Activated CD4-positive, CD25-positive, alpha-beta regulatory T cell treated with anti-CD3 and anti-CD28 coated beads, Interleukin-2, amount 50 U/mL, for 16 hours (primary cell): ENCODE measurements at places on chromosomes 6 and 20.

- DNase-seq = peak; percentile 32
These were observed 58.9 kb upstream of the SERINC1 start for GRCh38 chr6:122530440-122531046.

DNA sequence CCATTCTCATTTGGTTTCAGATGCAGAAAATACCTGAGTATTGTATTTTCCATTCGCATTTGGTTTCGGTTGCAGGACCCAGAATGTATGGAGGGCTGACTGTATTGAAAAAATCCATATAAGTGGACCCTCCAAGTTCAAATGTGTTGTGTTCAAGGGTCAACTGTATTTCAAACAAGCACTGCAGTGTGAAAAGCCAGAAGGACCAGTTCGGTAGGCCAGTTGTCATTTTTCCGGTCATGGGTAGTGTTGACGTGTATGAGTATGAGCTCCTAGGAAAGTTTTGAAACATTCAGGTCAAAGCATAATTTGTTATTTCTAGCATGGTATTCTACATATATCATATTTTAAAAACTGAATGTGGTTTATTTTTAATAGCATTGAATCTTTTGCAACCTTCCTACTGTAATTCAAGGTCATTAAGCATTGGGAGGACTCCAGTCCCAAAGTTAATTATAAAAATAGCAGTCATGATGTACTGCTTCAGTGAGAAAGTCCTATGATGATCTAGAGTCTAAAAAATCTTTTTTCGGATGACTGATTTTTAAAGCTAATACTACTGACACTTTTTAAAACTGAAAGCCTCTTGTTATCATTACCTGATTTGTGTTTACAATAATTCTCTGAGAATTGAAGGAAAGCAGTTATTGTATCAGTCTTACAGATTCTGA, 18.9 kb downstream of the NHSL1 start:
- no peak for DNase-seq

GRCh38 chr20:47032933-47033578, 138.4 kb downstream of the EYA2 start:
- DNase-seq = no peak

GRCh38 chr20:227439-228105, 514 bp downstream of the DEFB129 start:
- no peak for DNase-seq

DNA sequence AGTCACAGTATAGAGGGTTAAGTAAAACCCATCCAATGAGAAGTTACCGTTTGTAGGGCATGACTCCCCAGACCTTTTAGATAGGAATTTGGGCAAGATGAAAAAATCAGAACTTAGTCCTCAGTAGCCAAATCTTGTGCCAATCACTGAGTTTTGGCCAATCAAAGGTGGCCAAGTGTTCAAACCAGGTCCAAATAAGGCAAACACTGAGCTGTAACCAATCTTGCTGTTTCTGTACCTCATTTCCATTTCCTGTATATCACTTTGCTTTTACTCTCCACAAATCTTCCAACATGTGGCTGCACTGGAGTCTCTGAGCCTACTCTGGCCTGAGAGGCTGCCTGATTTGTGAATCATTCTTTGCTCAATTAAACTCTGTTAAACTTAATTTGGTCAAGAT, 81.8 kb upstream of the GPR6 start:
- DNase-seq = no peak

- no peak for DNase-seq
These were observed 750.6 kb upstream of the ADGRB3 start for GRCh38 chr6:67884442-67884841.

DNA sequence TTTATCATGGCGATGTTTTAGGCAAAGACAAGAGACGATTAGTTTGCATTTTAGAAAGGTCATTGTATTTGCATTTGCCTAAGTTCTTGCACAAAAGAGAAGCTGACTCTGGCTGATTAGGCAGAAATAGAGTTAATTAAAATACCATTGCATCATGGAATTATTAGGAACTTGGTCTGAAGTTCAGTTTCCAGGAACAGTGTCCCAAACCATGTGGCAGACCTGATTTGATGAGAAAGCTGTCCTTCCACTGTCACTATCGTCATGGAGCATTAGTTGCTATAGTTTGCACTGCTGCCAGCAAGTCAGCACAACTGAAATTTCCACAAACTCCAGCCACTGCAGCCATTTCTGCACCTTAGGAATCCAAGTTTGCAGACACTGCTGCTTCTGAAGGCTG, 24.3 kb upstream of the MCUR1 start:
- DNase-seq = no peak

DNA sequence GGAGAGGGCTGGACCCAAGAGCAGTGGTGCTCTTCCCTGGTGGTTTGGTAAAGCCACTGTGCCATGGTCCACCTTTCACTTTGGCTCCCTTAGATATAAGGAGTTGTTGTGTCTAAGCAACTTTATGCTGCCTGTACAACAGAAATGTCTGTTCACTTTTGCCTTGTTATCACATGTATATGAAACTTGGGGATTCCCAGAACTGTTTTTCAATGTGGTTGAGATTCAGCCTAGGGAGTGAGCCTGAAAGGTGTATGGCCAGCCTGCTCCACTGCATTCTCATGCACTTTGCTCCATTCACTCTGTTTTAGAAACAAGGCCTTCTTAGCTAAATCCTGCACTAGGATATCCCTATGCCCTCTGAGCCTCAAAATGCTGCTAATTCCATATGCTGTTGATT, 234.5 kb upstream of the THEMIS start:
- DNase-seq = no peak

DNA sequence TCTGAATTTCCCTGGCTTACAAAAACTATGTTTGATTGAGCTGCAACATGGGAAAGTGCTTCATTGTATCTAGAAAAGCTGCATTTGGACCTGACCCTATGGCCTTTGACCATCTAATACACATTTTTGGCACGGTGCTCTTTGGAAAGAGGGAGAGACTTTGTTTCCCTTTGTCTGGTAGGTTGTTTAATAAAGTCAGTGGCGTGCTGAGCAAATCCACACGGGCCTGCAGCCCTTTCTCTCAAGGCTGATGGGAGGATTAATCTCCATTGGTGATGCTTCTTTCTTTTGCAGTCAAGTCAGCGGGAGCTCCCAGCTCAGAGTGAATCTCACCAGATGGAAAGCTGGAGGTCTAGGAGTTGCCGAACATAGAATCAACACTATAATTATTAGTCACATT, 314.7 kb upstream of the CNR1 start:
- DNase-seq = no peak

DNA sequence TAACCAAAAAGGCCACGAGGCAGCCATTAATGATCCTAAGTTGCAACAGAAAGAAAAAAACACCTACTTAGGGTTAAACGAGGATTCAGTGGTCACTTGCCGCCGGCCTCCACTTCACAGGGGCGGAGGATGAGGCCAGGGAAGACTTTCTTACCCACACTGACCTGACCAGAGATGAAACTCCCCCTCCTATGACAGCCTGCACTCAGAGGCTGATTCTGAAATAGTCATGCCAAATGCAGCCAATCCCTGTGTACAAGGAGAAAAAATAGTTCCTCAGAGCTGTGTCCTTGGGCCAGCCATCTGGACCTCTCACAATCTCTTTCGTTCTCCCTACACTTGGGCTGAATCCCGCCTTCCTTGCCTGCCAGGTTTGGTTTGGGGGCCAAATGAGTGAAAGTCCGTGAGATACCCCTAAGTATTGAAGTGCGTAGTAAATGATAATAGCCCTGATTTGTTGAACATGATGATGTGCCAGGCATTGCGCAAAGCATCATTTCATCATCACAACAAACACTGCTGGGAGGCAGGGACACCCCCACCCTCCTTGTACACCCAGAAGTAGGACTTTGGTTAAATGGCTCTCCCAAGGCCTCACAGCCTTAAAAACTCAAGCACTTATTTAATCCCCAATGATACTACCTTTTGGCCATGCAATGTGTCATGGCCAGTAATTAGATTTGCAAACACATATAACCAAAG, 3.2 kb upstream of the IRF4 start:
- no peak for DNase-seq

GRCh38 chr6:4598384-4598995, 177.7 kb upstream of the CDYL start:
- DNase-seq = no peak

GRCh38 chr6:94289131-94289530, 869.8 kb upstream of the EPHA7 start:
- DNase-seq = no peak

GRCh38 chr6:88111991-88112390, 54.2 kb downstream of the CNR1 start:
- DNase-seq = no peak

DNA sequence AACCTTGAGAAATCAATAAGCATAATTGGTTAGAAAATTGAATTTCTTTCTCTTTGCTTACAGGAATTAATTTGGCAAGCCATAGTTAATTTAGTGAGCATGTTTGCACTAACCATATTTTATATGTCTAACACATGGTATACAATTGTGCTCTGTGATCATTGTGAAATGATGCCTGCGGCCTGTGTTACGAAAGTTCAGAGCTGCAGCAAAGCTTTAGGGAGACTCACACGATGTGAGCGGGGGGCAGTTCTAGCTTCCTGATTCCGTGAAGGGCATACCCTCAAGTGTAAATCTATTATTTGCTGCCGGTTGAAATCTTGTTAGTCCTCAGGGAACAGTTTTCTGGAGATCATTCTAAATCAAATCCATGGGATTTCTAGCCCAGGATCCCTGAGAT, 25.5 kb upstream of the ADTRP start:
- no peak for DNase-seq

DNA sequence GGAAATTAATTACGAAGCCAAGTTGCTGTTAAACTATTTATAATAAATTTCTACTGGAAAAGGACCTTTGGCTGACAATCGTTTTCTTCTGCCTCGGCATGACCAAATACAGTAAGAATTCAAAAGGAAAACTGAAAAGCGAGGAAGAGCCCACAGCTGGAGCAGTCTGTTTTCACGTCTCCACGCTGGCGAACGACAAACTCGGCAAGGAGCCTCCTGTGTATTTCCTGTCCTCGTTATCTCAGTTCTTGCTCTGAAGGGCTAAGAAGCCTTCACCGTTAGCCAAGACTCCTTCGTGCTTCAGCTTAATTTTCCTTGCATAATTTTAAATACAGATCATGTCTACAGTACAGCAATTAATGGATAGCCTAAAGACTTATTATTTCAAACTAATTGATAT, 214.3 kb upstream of the PLCB4 start:
- DNase-seq = no peak

- no peak for DNase-seq
These were observed 3.2 kb downstream of the SLC22A7 start for GRCh38 chr6:43301081-43301870.

GRCh38 chr6:25655723-25656122, 3.7 kb downstream of the SCGN start:
- DNase-seq = no peak

DNA sequence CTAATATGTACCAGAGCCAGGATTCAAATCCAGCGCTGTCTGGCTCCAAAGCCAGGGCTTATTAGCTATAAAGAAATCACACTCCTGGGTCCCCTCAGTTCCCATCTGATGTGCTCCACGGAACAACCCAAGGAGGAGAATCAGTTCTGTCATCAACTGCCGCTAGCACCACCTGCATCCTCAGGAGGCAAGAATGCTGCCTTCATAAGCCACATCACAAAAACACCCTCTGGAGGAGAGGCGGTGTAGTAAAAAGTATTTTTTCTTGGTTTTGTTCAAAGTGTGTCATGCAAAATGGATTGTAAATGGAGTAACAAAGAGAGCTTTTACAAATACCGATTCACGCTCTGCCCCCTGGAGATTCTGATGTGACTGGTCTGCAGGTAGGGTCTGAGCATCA, 57.1 kb downstream of the TNFRSF21 start:
- DNase-seq = no peak

DNA sequence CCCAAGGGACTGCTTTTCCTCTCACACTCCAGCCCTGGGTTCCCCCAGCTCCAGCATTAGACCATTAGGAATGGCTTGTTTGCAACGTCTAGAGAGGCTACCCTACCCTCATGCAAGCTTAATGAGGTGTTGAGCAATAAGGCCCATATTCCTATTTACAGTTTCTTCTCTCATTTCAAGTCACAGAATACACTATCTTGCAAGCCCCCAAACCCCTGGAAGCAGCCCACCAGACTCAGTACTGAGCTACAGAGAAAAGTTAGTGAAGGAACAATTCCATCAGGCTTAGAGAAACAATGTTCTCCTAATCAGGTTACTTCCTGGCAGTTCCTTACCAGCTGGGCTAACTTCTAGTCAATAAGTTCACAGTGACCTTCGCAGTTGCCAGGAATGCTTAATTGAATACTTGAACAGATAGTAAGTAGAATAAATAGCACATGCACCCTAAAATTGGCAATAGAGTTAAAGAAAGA, 606.5 kb upstream of the NOX3 start:
- DNase-seq = no peak

DNA sequence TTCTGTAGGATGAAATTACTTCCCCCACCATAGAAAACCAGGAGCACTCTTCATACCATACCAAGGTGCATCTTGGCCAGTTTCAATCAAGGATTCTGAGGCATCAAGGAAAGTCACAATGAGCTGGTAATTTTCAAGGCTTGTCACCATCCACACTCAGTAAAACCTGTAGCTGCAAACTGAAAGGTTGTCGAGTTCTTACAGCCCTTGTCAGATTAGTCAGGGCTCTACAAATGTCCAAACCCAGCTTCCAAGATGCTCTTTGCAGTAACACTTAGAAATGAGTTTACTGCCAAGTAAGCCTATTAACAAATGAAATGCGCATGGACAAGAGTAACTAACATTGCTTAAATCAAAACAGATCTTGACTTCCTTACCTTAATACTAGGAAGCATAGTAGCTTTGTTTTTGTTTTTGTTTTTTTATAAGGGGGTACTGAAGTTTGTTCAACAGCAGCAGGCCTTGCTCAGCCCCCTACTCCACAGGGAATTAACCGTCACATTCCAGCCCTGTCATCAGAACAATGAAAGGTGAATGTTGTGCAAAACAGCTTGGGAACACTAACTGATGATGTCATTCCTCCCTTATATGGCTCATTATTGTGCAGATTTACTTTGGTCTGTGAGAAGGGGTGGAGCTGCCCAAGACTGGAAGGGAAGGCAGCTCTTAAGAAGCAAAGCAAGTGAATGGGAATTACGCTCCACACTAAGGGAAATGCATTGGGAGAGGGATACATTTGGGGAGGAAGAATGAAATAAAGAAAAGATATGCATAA, 49.9 kb upstream of the TMEM30A start:
- no peak for DNase-seq

- DNase-seq = no peak
These were observed 30.1 kb downstream of the CDYL start for GRCh38 chr6:4806337-4806725.

GRCh38 chr20:31822421-31823330, 3.5 kb downstream of the MYLK2 start:
- peak; percentile 72 for DNase-seq

- DNase-seq = no peak
These were observed 226.9 kb downstream of the BCKDHB start for GRCh38 chr6:80333342-80333741.

- DNase-seq = no peak
These were observed 48.7 kb downstream of the KCTD20 start for GRCh38 chr6:36491378-36491965.
